ENCODE measurements at places on chromosomes 3 and 15.

- DNase-seq: no peak
Observed at GRCh38 chr3:52248165-52248541, 2.6 kb downstream of the PPM1M start.

DNA sequence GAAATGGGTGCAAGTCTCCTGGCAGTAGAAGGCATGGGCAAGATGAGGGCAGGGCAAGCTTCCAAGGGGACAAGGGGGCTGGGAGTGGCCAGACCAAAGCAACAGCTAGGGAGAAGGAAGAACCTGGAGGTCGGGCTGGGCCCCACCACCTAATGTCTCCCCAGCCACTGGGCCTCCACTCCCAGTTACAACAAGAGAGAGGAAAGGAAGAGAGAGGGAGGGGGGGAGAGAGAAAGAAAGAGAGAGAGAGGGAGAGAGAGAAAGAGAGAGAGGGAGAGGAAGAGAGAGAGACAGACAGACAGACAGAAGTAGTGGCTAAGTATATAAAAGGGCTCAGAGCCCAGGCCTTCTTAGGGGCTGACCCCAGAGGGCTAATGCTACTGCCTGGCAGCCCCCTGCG, 6.9 kb downstream of the DUSP7 start:
- DNase-seq: no peak

DNA sequence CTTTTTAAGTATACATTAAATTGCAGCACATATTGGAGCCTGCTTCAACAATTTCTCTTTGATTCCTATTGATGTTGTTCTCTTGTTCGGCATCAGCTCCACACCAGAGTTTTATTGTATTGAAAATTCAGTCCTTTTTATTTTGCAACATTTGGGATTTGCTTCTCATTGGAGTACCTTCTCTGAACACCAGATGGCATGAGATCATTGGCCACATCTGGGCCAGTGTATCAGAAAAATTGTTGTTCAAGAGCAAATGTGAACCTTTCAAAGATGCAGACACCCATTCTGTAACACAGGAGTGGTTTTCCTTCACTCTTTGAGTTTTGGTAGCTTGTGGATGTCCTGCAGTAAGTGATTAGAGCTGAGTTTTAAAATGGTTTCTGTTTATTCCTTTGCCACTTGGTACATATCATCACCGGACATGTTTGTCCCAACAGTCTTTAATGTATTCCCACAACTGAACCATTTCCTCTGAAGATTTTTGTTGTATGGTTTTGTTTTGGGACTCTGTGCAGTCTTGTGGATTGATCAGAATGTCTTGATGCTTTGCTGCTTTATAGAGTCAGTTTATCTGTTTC, 96.1 kb downstream of the MCTP2 start:
- no peak for DNase-seq

DNA sequence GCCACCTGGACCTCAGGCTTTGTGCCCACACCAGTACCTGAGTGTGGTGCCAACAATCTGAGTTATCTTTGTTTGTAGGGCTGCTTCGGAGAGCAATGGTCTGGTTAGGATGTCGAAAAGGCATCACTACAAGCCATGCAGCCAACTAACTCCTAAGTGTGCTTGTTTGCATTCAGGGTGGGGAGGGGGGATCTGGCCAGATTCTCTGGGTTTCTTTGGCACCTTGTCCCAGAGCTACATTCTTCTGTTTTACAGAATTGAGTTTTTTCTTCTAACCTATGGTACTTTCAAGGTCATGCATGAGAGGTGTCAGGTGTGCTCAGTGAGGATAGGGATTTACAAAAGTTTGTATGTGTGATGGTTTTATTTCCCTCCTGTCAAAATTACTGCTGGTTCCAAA, 391.4 kb upstream of the RARB start:
- no peak for DNase-seq

- DNase-seq: no peak
Observed at GRCh38 chr3:171257251-171258203, 202.7 kb downstream of the TNIK start.

GRCh38 chr3:38214560-38214959, 49.2 kb downstream of the OXSR1 start:
- no peak for DNase-seq

DNA sequence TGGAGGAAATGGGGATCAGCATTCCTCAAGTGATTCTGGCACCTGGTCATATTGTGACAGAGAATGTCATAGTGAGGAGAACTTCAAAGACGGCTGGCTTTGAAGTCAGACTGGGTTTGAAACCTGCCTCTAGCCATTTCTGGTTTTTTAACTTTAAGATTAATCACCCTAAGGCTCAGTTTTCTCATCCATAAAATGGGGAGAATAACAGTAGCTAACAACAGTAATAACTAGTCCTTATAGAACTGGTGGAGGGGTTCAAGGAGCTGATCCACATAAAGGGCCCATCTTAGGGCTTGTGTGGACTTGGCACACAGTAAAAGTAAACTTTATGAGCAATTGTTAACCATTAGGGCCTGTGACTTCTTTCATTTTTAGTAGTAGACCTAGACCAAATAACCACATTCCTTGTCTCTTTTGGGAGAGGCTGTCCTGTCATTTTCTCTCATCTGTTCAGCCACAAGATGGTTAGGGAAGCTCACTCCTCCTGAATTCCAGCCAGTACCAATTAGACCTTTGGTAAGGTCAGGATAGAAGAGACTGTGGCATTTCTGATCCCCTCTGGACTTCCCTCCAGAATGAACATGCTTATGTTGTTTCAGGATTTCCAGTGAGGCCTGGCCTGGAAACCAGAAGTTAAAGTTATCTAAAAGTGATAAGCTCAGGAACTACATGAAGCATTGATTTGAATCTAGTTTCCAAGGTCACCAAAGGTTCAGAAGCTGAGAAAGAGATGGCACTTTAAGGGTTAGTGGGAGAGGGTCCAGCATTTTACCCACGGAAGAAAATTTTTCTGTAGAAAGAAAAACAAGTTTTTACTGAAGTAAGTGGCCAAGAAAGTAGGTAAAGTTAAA, 159.3 kb upstream of the DPH6 start:
- no peak for DNase-seq

- DNase-seq: no peak
Observed at GRCh38 chr3:183827809-183828537, 2.6 kb upstream of the MAP6D1 start.

DNA sequence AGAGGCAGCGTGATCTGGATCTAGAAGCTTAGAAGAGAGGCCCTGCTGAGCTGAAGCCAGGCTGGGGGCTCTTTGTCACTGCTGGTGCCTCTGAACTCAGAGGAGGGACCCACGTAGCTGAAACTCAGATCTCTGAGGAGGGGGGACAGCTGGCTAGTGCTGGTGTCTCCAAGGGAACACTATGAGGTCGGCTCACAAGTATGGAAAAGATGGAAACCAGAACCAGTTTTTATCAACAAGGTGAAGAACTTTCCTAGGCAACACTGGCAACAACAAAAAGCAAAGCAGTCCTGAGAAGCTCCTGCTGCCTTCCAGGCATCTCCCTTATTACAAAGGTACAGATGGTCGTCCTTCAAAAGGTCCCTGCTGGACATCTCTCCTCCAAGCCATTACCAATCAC, 27.0 kb upstream of the FSTL1 start:
- DNase-seq: no peak

DNA sequence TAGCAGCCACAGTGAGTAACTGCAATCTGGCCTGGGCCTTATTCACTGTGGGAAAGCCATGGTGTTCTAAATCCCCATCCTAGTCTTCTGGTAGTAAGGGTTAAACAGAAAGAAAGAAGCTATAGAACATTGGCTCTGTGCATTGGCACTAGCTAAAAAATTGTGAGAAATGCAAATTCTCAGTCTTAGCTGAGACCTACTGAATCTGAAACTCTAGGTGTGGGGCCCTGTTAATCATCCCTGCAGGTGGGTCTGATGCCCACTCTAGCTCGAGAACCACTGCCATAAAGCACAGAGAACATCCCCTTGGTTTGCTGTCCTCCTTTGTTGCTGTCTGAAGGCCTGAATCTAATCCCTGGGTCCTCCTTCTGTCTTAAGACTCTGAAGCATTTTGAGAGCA, 59.3 kb downstream of the MEIS2 start:
- no peak for DNase-seq

GRCh38 chr15:79282371-79283251, at the start of gene ANKRD34C:
Gene ANKRD34C, plus strand, starts transcription at chr15:79282722. Its CDS starts 10,563 bp downstream, at chr15:79293285.
- DNase-seq: no peak

GRCh38 chr3:55978953-55979352, 489.3 kb downstream of the ERC2 start:
- no peak for DNase-seq

GRCh38 chr15:90036806-90037510, 35.8 kb downstream of the ZNF710 start:
- DNase-seq: no peak

GRCh38 chr3:38984731-38985130, 67.0 kb downstream of the SCN11A start:
- DNase-seq: no peak

DNA sequence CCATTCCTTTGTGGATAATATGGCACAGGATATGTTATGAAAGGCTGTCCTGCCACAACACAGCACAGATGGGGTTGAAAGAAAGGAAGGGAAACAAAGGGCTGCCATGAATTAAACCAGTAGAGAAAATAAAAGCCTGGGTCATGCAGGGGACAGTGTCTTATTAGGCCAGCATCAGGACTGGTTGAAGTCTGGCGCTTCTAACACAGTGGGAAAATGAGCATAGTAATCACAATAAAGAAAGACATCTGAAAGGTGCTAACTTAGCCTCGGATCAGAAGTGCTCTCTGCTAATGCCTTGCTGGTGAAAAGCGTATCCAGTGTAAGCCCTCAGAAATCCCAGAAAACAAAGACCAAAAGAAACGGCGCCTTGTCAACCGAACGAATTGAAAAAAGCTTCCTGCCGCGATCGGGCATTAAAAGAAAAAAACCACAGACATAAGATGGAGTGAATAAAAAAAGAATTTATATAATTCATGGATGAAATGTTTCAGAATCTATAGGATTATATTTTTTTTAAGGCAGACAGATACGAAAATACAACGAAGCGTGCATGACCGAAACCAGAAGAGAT, 566 bp upstream of the MKRN3 start:
- no peak for DNase-seq

DNA sequence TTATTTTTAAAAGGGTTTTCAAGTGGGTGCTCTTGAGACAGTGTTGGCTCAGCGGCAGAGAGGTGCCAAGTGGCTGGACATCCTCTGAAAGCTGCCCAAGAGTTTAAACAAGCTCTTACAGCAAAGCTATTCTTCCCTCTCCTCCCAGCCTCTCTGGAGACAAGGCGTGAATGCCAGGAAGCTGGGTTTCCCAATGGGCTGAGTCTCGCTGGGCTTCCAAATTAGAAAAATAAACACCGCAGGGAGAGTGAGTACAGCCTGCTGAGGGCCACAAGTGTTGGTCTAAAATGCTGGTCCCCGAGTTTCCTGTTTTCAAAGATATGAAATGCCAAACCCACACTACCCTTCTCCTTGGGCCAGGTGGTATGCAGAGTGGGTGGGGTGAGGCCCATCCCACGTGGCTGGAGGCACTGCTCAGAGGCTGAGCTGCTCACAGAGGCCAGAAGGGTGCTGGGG, 36.4 kb downstream of the ZDHHC3 start:
- no peak for DNase-seq

DNA sequence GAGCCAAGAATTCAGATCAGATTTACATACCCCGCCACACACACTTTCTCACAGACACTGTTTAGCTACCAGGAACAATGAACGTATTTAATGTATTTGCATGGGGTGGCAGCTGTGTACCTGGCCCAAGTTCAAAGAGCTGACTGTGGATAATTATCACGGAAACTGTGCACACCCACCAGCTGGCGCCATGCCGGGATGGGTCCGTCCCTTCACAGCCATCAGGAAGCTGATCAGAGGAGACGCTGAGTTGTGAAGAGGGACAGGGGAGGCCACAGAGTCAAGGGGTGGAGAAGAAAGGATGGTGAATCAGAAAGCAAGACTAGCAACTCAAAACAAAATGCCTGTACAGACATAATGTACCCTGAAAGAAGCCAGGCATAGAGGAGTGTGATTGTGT, 13.1 kb upstream of the PLA2G4D start:
- no peak for DNase-seq

DNA sequence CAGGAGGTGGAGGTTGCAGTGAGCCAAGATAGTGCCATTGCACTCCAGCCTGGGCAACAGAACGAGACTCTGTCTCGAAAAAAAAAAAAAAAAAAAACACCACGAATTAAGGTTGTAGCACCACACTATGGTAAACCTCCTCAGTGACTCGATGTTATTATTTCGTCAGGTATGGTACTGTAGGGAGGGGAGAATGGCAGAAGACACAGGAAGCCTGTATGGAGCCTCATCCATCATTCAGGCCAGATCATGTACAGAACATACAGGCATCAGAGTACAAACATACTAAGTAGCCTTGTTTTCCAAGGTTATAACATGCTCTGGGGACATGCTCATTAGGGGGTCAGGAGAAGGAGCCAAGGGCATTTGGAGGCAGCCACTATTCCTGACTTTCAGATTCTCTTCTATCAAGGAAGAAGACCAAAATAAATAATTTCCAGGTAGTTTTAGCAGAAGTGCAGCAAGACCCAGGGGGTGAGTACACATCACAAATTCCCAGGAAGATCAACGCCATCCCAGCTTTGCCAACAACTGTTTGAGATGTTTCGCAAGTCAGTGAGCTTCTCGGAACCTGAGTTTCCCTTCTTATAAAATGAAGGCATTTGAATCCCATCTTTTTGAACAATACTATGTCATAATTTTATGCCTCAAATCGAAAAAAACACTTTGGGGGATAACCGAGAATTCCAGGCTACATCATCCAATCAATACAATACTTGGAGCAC, 79.8 kb downstream of the FOXP1 start:
- peak; percentile 80 for DNase-seq

- no peak for DNase-seq
Observed at GRCh38 chr3:181698263-181698954, 13.3 kb upstream of the SOX2 start.

GRCh38 chr3:34998902-34999301, 640.4 kb upstream of the ARPP21 start:
- no peak for DNase-seq

DNA sequence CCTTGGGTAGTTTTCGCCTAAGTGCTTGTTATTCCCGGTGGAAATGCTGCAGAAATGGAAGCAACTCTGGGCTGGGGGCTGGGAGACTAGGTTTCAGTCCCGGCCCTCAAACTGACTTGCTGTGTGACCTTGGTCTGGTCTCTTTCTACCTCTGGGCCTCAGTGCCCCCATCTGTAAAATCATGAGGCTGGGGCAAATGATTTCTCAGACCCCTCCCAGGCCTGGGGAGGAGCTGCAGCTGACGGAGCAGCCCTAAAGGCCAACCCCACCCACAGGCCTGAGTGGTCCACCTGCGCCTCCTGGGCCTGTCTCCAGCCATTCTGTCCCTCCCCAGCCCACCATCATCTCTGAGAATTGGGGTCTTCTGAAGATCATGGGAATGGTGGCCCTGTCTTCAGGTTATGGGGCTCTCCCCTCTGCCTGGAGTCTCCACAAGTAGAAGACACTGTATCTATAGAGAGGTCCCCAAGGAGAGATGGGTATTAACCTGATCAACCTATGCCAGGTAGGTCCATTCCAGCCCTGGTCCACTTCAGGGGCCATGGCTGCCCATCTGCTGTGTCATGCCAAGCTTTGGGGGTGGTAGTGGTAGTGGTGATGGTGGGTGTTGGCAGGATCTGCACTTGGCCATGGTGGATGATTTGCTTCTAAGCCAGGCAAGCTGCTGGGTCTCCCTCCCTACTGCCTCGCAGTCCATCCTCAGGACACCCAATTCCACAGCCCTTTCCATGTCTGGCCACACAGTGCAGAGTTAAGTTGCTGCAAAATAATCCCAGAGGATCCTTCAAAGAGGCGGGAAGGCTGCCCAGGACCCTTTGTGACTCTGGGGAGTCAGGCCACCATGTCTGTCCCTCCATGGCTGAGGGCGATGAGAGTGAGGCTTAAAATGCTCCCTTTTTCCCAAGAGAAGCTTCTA, 46.0 kb downstream of the ITGA11 start:
- DNase-seq: no peak
